ENCODE measurements at places on chromosomes 13 and 19. TPM values are rescaled to one million over a fixed set of nuclear protein-coding genes. Genes with fewer than 3 reads are reported as not detected.

The CFD gene
- 25.8 TPM for total RNA-seq

The ZNF880 gene
- total RNA-seq = 15.2 TPM

The GPR183 gene
- not detected for total RNA-seq

- DNase-seq = no peak
These were observed at the start of gene TMEM238 for GRCh38 chr19:55384131-55384919. Gene TMEM238, minus strand, starts transcription at chr19:55384292. Its CDS starts 33 bp downstream, at chr19:55384259.

GRCh38 chr13:42064966-42065365 is 16.5 kb downstream of the DGKH start:
- DNase-seq = no peak

DNA sequence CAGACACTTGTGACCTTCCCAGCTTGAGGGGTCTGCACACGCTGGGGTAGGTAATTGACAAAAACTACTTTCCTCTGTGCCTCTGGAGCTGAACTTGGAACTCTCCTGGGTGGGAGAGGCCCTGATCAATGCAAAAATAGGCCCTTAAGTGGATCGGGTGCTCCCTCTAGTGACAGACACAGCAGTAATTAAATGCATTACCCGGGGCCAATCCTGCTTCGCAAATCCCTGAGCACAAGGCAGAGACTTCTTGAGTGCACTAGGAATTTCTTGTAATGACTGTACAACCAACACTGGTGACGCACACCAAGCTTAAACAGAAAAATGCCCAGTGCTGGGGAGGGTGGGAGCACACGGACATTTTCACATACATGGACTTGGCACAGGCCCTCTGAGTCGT is 10.6 kb upstream of the UBE2S start:
- DNase-seq = peak; percentile 90

The HAUS8 gene
- total RNA-seq = 0.33 TPM

GRCh38 chr13:109275852-109276251 is 510.5 kb downstream of the IRS2 start:
- DNase-seq = no peak

DNA sequence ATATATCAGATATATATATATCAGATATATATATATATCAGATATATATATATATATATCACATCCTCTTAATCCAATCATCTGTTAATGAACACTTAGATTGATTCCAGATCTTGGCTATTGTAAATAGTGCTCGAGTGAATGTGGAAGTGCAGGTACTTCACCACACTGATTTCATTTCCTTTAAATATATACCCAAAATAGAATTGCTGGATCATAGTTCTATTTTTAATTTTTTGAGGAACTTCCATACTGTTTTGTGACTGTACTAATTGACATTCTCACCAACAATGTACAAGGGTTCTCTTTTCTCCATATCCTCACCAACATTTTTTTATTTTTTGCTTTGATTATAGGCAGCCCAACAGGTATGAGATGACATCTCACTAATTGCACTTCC is 277.5 kb downstream of the NHLRC3 start:
- DNase-seq = no peak

The CCDC169 gene
- total RNA-seq = 4.1 TPM

DNA sequence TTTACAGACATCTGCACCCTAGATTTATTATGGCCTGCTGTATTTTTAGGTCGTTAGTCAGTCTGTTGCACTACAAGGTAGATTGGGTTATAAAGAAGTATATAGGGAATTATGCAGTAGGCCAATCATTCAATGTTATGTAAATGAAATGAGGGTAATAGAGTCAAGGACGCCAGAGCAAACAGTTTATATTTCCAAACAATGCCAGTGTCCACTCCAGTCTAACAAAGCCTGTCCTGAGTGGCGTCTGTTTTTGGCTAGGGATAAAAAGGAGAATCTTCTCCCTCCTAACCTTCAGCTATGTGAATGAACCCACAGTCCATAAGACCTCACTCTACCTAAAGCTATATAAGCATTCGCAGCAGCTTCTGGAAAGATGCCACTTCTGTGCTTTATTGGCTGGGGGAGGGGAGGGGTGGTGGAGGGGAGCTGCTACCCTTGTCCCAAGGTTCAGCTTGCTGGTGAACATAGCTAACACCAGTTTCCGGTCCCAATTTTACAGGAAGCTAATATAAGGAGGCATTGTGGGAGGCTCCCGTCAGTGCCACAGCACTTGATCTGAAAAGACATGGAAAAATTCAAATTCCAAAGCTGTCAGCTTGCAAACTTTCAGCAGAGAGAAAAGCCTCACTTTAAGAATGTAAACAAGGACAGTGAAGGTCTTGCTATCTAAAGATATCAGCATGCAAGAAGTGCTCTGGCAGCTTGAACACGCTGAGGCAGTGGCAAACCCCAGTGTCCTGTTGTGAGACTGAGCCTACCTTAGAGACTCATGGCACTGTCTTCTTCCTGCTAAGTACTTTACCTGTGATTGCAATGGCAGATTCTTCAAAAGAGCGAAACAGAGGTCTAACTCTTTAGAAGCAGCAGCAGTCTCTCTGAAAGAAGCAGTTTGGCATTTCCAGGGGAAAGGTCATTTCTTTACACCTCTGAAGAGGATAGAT is 369.9 kb downstream of the PCDH9 start:
- DNase-seq = no peak

GRCh38 chr13:29101409-29101808 is 281.3 kb downstream of the MTUS2 start:
- no peak for DNase-seq

- DNase-seq = peak; percentile 29
These were observed 74.4 kb downstream of the LHFPL6 start for GRCh38 chr13:39528661-39528980.

Data from fibroblast of the aortic adventitia (primary cell).